ENCODE measurements at places on chromosomes 7 and 10.

DNA sequence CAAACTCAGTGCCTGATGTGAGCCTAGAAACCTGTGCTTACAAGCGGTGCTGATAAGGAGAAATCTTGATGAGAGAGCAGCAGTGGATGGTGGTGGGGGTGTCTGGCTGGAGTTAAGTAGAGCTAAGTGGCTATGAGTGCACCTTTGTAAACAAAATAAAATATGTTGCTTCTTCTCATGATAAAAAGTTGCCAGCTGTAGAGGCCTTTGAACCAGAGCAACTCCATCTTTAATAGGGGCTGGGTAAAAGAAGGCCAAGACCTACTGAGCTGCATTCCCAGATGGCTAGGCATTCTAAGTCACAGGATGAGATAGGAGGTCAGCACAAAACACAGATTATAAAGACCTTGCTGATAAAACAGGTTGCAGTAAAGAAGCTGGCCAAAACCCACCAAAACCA is 107.6 kb upstream of the FAM3C start:
- no peak for DNase-seq

- DNase-seq = no peak
These were observed 9.8 kb upstream of the STEAP4 start for GRCh38 chr7:88316456-88316855.

- DNase-seq = no peak
These were observed at the start of gene GIMAP1 for GRCh38 chr7:150716368-150716767. TSS of gene GIMAP1 (plus strand) at chr7:150716613. CDS start at chr7:150719048, 2,435 bp downstream.

GRCh38 chr10:86100581-86101061 is 266.0 kb downstream of the GRID1 start:
- DNase-seq = no peak
